ENCODE measurements at places on chromosomes 6 and 20.

GRCh38 chr20:50015993-50016770 is 33.4 kb downstream of the SNAI1 start:
- peak; percentile 34 for DNase-seq

GRCh38 chr6:1436334-1437306 is 47.2 kb downstream of the FOXF2 start:
- peak; percentile 67 for DNase-seq

GRCh38 chr20:34083137-34083536 is 28.9 kb downstream of the EIF2S2 start:
- DNase-seq: peak; percentile 64

- DNase-seq: no peak
These were observed 5.1 kb downstream of the SYNCRIP start for GRCh38 chr6:85637579-85637978.

DNA sequence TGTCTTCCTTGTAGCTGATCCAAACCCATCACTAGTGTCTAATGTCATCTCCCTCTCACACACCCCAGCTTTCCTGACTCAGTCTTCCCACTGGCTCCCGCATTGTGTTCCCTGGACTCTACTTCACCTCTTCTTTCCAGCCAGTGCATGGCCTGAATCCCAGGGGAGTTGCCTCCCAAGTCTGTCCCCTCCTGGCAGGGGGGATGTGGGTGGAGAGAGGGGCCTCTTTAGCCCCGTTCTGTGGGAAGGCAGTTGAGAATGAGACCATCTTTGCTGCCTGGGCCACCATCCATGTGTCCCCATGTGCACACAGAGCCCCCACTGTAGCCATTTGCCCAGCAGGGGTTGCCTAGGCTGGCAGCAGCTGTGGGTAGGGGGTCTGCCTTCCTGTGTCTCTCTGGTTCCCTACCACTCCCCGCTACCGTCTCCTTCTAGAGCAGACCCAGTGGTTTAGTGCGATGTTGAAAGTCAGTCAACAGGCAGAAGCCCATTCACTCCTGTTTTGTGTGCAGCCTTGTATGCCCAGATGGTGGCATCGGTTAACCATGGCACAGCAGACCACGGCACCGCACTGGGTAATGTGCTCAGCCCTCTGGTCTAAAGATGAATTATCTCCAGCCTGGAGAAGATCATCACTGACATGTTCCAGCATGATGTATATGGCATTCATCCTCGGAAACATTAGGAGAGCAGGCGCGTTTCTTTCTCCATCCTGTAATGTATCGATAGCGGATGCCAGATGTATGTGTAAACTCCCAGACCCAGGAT is 178.8 kb upstream of the SNX9 start:
- DNase-seq: no peak

GRCh38 chr6:118748311-118749062 is 97.1 kb upstream of the CEP85L start:
- DNase-seq: peak; percentile 86

DNA sequence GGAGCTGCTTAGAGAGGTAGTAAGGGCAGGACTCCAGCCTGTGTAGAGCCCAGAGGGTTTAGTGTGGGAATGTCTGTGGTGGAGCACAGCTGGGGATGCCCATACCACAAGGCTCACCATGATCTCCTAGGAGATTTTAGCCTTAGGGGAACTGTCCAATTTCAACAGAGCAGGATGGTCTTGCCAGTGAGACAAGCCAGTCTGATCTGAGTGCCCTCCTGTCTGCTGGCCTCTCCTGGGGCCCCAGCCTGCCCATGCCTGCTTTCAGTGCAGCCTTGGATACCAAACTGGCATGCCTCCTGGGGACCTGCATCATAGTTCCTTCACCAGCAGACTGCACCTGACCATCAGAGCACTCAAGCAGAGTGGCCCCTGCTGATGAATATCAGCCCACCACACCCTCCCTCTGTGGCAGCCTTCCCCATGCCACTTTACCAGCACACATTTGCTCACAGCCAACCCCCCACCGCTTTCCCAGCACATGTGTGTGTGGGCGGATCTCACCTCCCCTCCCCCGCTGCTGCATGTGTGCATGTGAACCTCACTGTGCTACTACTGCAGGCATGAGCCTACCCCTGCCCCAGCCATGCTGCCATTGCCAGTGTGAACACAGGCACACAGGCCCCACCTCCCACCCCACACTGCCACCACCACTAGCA is 7.9 kb upstream of the TREM1 start:
- DNase-seq: no peak

DNA sequence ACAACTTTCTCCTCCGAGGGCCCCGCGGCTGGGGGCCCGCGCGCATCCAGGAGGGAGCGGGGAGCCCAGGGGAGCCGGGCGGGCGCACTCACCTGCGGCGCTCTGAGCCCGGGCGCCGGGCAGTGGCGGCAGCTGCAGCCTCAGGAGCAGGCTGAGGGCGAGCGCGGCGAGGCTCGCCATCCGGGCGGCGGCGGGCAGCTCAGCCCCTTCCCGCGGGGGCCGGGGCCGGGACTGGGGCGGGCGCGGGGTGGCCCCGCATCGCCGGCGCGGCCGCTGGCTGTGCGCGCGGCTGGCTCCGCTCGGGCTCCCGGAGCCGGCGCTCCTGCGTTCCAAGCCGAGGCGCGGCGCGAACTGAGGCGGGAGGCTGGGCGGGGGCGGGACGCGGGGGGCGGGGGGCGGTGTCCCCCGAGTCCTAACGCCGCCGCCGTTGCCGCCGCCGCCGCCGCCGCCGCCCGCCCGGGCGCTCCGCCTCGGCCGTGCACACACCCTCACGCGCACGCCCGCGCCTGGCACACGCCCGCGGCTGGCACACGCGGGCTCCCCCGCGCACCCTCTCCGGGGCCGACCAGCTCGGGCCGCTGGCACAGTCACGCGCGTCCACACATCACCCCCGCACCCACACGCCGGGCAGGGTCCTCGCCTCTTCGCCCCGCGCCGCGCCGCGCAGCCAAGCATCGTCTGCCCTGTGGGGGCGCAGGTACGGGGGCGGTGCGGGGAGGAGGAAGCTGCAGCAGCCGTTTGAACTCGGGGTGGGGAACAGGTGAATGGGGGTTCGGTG is at the start of gene PTPRT:
Gene PTPRT, minus strand, starts transcription at position 353 of the 778 bp plus-strand sequence. Its CDS starts 173 bp downstream, at position 180.
- DNase-seq: no peak

DNA sequence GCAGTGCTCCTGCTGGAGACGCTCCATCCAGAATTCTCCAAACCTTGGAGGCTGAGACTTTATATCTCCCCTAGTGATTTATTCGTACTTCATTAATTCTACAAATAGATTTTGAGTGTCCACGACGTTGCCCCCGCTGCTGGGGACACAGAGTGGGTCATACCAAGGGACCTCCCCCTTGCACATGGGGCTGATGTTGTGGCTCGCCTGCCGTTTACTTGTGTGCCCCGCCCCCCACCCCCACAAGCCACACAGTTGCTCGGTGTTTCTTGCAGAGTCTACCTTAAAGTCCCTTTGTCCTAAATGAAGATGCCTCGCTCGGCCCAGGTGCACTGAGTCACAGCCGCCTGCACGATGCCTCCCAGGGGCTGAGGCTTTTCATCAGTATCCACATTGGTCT is 20.3 kb upstream of the SMOC2 start:
- DNase-seq: no peak

DNA sequence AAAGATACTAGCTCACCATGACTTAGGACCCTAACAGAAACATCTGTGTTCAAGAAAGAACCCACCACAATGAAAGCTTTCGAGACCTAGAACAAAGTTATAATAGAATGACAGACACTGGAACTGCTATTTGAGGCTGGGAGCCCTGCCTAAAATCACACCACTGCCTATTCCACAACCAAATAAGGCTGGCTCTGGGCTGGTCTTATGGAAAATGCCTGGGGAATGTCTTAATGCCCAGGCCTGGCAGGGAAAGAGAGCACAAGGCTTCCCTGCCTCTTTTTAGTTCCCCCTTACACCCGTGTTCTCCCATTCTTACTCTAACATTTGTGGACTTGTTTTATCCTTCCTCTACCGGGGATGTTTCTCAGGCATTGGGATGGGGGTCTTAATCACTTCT is 5.6 kb upstream of the METTL24 start:
- DNase-seq: peak; percentile 54

- DNase-seq: peak; percentile 95
These were observed 118.0 kb downstream of the HFE start for GRCh38 chr6:26205161-26205624.

GRCh38 chr6:39853604-39854003 is 61.4 kb downstream of the DAAM2 start:
- no peak for DNase-seq

DNA sequence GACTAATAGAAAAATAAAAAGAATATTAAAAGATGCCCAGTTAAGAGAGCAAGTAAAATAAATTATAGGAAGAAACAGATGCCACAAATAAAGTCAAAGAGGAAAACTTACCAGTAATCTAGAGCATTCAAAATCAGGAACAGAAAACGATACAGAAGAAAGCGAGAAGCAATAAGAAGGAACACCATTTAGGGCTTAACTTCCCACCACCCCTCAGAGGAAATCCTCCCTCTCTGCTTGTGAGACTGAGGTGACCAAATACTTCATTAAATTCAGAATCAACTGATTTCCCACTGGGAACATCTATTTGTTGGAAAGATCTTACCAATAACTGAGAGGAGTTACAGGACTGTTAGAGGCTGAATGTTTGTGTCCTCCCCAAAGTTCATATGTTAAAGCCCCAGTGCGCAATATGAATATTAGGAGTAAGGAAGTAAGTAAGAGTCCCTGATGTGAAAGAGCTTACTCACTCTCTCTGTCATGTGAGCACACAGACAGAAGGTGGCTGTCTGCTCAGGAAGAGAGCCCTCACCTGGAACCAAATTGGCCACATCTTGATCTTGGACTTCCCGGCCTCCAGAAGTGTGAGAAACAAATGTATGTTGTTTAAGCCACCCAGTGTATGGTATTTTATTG is 19.5 kb downstream of the KATNA1 start:
- no peak for DNase-seq

- DNase-seq: no peak
These were observed 114.5 kb upstream of the SCGN start for GRCh38 chr6:25537349-25538018.

All from femur (tissue), 1 donor.